ENCODE measurements at places on chromosomes 12 and 14.

- no peak for DNase-seq
These were observed 114.1 kb upstream of the BTG1 start for GRCh38 chr12:92259696-92260251.

- no peak for DNase-seq
These were observed 17.5 kb downstream of the XRCC3 start for GRCh38 chr14:103697603-103698379.

- DNase-seq: no peak
These were observed 87.6 kb upstream of the HIF1A start for GRCh38 chr14:61607570-61608244.

- no peak for DNase-seq
These were observed 78.6 kb downstream of the EML1 start for GRCh38 chr14:99871771-99872170.

GRCh38 chr14:26687301-26687837 lies 89.5 kb upstream of the NOVA1 start:
- no peak for DNase-seq

GRCh38 chr14:103742499-103743255 lies 27.1 kb downstream of the ZFYVE21 start:
- DNase-seq: no peak

GRCh38 chr14:58276208-58276607 lies 22.1 kb upstream of the ARID4A start:
- no peak for DNase-seq

GRCh38 chr14:66974397-66975025 lies 214.7 kb upstream of the GARIN2 start:
- DNase-seq: no peak

- no peak for DNase-seq
These were observed 135.9 kb downstream of the C12orf75 start for GRCh38 chr12:105466231-105466900.

- no peak for DNase-seq
These were observed 3.3 kb downstream of the ERP27 start for GRCh38 chr12:14935031-14935430.
